ENCODE measurements at places on chromosomes 1 and 21.

DNA sequence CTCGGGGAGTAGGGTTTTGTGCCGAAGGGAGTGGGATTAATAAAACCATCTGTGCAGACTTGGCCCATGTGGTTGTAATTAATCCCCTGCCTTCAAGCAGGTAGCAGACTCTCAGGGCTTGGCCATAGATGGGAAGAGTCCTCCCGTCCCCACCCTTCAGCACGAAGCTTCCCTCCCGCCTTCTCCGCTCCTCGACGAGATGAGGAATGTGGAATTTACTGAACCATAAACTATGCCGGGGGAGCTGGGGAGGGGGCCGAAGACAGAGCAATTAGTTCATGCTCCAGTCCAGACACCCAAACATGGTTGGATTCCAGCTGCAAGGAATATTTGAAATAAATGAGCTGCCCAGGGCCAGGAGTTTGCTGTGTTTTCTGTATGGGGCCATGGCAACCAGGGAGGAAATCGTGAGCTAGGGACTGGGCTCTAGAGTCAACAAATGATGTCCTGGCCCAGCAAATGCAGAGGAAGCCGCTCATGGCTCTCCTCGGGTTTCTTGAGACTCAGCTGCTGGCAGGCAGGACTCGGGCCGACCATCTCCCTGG is 78.8 kb downstream of the SPSB1 start:
- DNase-seq, result no peak

DNA sequence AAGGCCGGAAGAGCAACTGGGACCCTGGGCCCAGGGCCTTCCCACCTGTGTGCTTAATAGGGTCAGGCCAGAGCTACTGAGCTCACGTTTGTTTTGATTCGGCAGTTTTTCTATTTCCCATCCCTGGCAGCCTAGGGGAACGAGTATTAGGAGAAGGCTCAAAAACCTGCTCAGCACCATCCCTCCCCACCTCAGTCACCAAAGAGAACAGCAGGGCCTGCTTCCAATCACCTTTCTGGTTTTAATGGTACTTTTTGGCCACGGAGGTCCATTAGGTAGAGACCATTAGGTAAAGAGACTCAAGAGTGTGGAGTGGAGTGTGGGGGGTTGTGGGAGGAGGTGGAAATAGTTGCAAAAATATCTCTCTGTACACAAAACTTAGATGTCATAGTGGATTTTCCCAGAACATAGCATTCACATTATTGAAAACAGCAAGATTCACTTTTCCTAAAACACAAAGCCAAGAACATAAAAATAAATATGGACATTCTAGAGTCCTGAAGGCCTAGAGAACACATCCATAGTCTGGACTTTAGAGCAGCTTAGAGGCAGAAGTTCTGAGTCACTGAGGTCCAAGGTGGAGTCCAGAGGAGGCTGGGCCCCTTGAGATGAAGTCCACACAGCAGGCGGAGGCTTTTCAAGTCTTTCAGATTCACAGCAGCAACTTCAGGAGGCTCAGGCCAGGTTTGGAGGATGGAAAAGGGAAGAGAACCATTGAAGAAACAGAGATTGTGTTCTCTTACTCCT is 19.5 kb downstream of the NUAK2 start:
- DNase-seq, result no peak

DNA sequence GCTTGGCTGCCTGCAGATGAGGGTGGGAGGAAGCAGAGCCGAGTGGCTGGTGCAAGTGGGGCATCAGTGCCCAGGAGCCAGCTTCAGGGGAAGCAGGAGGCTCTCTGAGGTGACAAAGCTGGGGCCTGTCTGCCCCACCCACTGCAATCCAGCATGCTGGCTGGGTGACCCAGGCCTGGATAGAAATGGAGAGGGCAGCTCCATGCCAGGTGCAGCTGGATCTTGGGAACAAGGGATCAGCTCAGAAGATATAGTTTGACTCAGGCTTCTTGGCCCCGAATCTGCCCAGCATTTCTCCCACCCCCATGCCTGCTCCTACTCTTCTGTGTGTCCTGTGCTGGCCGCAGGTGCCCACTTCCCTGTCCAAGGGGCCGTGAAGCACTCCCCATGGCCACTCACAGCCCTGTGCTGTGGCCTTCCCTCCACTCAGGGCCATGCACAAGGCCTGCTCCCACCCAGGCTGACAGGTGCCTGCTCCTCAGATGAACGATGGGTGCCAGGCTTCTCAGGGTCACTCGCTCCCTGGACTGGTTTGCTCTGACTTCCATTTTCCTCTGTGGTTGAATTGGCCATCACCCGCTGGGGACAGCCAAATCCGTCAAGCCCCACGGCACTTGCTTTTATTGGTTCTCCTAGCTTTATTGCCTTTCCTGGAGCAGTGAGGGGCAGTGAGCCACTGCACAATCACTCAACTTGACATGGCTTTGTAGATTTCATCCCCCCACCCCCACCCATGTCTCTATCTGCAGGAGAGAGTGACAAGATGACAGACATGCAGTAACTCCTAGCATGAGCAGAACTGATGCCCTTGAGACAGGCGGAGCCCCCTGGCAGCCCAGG is 174.8 kb upstream of the VAMP3 start:
- no peak for DNase-seq

DNA sequence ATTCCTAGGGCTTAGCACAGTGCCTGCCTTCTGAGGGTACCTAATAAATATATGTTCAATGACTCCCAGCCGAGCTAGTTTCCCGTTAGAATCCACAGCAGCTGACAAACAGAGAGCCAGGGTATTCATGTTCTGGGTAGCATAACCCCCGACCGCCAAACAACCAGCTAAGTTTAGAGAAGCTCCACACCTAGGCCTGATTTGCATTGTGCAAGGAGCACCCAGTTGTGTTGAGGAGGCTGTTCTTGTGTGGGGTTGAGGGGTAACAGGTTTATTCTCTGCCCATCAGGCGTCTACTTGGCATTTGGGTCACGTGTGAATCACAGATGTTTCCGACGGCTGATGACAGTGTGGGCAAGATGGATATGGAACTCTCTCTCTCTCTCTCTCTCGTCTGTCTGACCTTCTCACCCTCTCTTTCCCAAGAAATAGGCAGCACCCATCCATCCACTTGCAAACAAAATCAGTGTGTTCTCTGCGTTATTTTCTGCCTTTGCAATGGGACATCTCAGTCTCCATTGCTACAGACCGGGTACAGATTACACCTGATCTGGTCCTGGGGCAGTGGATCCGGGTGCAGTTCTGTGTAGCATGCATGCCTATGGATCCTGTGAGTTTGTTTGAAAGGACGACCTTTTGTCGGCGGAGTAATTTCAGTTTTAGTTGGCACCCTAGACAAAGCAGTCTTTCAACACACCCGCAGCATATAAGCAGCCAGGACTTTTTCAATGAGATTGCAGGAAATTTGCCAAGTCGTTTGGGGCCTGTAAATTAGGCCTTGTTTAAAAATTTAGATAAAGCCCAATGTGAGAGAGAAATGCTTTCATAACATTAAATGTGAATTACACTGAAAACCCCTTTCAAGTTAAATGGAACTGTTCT is 29.4 kb downstream of the KAZN start:
- no peak for DNase-seq

GRCh38 chr21:43721206-43721605 is 2.3 kb downstream of the PDXK start:
- no peak for DNase-seq

GRCh38 chr1:168365719-168366479 is 85.2 kb downstream of the TBX19 start:
- DNase-seq, result no peak

DNA sequence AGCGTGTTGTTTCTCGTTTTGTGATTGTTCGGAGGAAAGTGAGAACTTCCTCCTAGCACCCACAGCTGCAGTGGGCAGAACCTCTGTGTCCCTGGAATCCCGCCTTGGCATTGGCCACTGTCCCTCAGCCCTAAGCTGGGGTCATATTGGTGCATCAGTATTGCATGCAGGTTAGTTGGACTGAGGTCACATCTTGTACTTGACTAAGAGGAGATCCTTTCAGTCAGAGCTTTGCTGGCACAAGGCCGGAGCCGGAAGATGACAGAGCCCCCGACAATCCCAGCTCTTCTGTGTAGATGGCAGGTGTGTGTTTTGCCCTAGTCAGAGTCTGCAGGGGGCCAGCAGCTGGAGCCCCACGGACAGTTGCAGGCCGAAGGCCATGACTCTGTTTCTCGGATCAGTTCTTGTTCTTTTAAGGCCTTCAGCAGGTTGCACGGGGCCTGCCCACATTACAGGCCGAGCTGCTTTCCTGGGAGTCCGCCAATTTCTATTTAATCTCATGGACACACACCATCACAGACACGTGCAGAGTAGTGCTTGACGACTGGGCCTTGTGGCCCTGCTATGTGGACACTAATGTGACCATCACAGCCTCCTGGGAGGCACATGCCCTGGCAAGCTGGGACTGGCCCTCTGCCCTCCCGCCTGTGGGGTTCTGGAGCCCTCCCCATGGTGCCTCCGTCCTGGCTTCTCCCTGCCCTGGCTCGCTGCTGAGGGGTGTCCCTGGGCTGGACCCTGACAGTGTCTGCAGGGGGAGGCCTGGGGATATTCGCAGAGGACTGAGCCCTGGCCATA is 14.9 kb downstream of the SNAP47 start:
- no peak for DNase-seq

DNA sequence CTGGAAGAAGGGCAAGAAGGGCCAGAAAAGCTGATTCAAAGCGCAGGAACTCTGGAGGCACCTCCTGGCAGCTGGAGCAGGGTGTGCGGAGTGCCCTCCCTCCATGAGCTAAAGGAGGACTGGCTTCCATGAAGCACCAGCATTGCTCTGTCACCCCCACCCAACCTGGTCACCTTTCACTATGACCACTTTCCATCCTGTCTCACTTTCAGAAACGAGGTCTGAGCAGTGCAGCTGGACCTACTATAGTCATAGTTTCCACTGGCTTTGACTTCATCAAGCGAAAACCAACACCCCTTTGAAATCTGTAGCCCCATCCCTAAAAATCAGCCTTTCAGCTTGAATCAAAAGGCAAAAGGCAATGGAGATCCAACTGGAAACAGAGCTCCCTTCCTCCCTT is 84.8 kb upstream of the CACNA1E start:
- DNase-seq, result no peak

GRCh38 chr1:171286032-171286705 is 27.8 kb upstream of the FMO4 start:
- DNase-seq, result no peak

DNA sequence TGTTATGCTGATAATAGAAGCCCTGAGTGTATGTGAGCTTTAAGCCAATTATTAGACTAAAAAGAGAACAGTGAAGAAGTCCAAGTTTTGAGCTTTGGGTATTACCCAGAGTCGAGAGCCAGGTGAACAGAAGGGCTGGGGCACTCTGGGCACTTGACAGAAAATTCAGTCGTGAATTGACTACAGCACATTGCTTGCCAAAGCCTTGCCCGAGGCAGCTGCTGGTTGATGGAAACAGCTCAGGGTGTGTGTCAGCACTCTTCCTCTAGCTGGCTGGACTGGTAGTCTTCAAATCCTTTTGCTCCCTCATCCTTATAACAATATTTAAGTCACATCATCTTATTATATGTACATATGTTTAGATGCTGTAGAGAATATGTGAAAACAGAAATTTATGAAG is 21.3 kb downstream of the PDE4B start:
- no peak for DNase-seq

GRCh38 chr1:161111117-161111516 is 6.7 kb downstream of the PFDN2 start:
- no peak for DNase-seq

DNA sequence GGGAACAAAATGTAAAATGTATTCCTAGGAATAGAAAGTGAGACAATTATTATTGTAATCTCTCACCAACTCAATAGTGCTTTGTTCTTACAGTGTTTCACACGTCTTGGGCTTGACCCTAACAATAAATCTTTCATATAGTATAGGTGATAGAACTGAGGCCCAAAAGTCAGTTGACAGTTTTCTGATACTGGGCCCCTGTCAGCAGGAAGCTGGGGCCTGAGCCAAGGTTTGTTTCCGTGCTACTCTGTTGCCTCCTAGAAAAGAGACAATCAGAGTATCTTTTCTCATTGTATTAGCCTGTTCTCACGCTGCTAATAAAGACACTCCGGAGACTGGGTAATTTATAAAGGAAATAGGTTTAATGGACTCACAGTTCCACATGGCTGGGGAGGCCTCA is 5.0 kb downstream of the RRP1B start:
- DNase-seq, result no peak

DNA sequence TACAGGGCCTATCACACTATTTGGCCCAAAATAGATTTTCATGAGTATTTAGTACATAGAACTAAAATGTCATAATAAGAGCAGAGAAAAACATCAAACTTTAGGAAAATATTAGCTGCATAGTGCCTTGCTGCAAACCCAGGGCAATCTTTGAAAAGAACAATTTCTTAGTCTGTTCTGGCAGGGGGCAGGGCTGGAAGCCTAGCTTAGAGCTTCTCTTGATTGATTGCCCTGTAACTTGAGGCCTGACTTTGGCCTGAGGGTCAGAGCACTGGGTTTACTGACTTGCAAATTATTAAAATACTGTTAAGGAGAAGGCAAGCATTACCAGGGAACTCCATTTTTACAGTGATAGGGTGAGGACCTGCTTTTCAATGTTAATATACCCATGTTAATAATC is 115.8 kb upstream of the SPAG17 start:
- no peak for DNase-seq

DNA sequence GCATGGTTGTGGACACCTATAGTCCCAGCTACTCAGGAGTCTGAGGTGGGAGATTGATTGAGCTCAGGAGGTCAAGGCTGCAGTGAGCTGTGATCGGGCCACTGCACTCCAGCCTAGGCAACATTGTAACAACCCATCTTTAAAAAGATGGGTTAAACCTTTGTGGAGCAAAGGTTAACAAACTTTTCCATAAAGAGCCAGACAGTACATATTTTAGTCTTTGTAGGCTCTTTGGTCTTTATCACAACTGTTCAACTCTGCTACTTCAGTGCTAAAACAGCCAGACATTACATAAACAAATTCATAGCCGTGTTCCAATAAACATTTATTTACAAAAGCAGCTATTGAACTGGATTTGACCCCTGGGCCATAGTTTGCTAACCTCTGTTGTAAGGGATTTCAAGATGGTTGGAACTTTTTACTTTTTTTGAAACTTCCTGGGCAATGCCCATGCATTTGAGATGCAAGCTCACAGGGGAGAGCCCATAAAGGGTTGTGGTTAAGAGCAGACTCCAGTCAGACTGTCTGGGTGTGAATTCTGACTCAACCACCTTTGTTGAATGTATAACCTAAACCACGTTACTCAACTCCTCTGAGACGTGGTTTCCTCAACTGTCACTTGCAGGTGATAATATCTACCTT is 10.8 kb downstream of the INAVA start:
- peak; percentile 31 for DNase-seq

GRCh38 chr1:40919475-40920011 is 57.4 kb upstream of the CITED4 start:
- DNase-seq, result no peak

- DNase-seq, result no peak
Observed at GRCh38 chr21:33393348-33393747, 9.9 kb upstream of the IFNGR2 start.

- DNase-seq, result no peak
Observed at GRCh38 chr21:40381111-40381510, 465.8 kb downstream of the DSCAM start.

DNA sequence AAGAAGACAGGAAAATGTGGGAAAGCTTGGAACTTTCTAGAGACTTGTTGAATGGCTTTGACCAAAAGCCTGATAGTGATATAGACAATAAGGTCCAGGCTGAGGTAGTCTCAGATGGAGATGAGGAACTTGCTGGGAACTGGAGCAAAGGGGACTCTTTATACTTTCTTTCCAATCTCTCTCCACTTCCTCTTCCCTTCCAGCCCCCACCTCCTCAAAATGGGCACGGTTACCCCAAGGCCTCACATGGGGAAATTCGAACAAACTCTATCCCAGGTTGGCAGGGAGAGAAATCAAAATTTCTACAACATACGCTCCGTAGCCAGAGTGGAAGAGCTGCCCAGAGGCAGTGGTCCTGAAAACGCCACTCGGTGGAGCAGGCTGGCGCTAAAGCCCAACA is 15.2 kb downstream of the PPT1 start:
- no peak for DNase-seq

All from activated CD8-positive, alpha-beta memory T cell treated with anti-CD3 and anti-CD28 coated beads for 4 hours (primary cell).